Forelimb muscle (tissue), 1 donor: ENCODE measurements at places on chromosomes 6 and 20. TPM values are rescaled to one million over a fixed set of nuclear protein-coding genes. Genes with fewer than 3 reads are reported as not detected.
A peak's percentile ranks its signal among the peaks of the same experiment; 100 is the strongest.

DNA sequence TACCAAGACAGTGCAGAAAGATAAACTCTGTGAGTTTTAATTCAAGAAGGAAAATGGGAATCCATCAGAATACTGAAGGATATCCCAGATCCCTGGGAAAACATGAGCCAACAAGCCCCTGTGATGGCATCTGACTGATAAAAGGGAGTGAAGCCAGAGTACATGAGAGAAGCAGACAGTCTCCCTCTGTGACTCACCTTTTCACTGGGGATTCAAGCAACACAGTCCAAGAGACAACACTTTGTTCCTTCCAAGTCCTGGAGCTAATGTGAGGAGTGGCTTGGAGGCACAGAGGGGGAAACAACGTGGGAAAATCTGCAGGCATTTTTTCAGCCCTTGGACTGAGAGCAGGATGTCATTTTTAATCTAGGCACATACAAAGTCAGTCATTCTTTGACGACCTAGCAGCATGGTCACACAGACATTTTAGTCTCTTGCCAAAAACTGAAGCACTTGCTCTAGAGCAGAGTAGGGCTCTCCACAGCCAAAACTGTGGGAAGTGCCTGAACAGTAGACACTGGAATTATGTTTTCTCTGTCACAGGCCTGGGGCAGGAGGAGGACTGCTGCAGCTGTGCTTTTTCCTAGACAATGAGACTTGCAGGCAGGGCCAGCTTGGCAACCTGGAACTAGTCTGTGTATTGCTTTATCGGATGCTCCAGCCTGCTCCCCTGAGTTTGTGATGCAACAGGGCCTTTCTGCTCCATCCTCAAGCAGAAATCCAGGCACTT, 465.0 kb upstream of the GJE1 start:
- DNase-seq: no peak

GRCh38 chr6:5174756-5175549, 85.8 kb downstream of the LYRM4 start:
- DNase-seq: no peak

- no peak for DNase-seq
These were observed 418.3 kb upstream of the POU3F2 start for GRCh38 chr6:98416027-98416426.

- DNase-seq: peak; percentile 5
These were observed 75.0 kb downstream of the CEP57L1 start for GRCh38 chr6:109170333-109170732.

GRCh38 chr6:147283460-147283859, 79.2 kb downstream of the STXBP5 start:
- DNase-seq: peak; percentile 4

DNA sequence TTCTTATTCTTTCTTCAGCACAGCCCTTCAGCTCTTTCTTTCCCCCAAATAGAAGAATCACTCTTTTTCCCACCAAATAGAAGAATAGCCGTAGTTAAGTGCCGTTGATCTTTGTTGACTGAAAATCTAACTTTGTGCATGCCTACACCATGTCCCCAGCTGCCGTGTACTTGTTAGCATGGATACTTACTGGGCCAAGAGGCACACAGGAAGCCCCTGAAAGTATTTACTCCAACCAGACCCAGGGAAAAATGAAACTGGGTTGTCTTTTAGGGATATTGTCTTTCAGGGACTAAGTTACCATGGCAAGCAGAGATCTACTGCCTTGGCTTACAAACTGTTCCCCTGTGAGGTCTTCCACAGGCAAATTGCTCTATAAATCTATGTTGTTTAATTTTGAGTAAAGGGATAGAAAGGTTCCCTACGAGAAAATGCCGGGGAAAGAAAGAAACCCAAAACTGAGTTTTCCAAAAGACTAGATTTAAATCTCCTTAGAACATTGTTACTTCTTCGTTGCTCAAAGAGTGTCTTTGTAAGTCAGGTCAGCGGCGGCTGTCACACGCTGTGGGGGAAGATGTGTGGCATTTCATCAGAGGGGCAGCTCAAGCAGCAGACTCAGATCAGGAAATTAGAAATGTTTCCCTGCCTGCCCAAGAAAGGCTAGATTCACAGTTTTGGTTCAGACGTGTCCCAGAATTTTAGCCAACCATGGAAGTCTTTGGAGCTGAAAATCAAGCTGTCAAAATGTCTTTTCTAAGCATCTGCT, 188.2 kb upstream of the PRND start:
- no peak for DNase-seq

DNA sequence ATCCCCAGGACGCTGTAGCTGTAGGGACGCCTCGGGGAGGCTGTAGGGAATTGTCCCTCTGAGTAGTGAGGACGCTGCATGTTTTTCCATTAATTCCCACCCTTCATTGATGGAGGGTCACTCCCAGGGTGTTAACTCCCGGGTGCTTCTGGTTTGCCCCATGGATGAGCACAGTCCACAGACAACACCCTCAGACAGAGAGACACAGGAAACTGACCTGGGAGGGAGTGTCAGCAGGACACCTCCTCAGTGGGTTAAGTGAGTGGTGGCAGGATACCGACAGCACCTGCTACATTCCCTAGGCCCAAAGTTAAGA, 53.5 kb downstream of the LINC00237 start:
- no peak for DNase-seq

GRCh38 chr6:116471531-116471930, 10.4 kb downstream of the CALHM6 start:
- no peak for DNase-seq

- DNase-seq: no peak
These were observed 790.1 kb downstream of the TENT5A start for GRCh38 chr6:80962382-80962781.

DNA sequence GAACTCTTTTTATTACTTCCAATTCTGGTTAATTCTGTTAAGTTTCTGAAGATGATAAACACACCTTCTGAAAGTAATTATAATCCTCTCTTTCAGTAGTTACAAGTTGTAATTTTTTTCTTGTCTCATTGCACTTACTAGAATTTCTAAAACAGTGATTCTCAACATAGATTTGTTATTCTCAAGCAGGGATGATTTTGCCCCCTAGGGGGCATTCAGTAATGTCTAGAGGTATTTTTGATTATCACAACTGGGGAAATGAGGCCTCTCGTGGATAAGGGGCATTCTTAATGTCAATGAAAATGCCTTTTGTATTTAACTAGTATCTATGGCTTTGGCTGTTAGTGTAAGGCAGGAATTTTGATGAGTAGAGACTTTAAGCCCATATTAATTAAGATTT, 39.4 kb upstream of the MAFB start:
- no peak for DNase-seq

GRCh38 chr20:17622086-17622850, 52.4 kb downstream of the DSTN start:
- DNase-seq: no peak

DNA sequence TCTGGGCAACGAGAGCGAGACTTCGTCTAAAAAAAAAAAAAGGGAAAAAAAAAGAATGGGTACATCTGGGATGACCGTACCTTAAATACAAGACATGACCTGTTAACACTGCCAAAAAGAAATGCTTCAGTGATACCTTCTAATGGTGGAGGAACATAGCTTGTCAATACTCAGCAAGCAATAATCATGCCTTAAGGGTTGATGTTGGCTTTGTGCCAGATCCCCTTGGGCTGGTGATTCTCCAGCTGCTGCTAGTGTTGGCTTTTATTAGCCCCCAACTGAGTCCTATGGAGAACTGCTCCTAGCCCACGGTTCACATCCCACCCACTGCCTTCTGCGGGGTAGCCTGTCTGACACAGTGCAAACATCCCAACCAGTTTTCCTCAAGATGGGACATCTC, 134.9 kb downstream of the PLCB1 start:
- DNase-seq: no peak

DNA sequence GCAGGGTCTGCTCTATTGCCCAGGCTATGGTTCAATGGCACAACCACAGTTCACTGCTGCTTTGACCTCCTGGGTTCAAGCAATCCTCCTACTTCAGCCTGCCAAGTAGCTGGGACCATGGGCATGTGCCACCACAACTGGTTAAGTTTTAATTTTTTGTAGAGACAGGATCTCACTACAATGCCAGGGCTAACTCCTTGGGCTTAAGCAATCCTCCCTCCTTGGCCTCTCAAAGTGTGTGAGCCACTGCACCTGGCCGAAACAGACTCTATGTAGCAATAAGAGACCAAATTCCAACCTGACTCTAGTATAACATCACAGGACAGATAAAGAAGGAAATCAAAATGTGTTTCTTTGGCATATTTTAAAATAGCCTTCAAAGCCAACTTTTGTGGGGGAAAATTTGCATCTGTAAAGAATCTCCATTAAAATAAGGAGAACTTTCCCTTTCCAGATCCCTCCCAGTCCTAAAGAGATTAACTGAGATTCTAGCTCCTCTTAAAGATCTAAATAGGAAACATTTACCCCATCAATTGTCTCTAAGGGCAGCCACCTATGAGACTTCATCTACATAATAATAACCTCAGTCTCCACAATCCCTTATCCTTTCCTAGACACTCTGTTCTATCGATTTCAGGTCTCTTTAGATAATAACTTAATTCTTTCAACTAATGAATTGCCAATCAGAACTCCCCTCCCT, 94.7 kb upstream of the PLCB4 start:
- DNase-seq: no peak

GRCh38 chr6:81865712-81866111, 113.2 kb upstream of the TENT5A start:
- DNase-seq: no peak

The LY86 gene
- polyA plus RNA-seq: 1.4 TPM
